ENCODE measurements at places on chromosomes 3 and 15.

GRCh38 chr3:7999384-7999783 lies 502.2 kb upstream of the LMCD1 start:
- DNase-seq = no peak

- DNase-seq = no peak
These were observed 101.5 kb downstream of the RBMS3 start for GRCh38 chr3:29382409-29382808.

- no peak for DNase-seq
These were observed 12.3 kb downstream of the MYO5C start for GRCh38 chr15:52283281-52283680.

- no peak for DNase-seq
These were observed 41.2 kb downstream of the KLF13 start for GRCh38 chr15:31367730-31368344.

- DNase-seq = no peak
These were observed 218.5 kb upstream of the CMC1 start for GRCh38 chr3:28022916-28023315.

DNA sequence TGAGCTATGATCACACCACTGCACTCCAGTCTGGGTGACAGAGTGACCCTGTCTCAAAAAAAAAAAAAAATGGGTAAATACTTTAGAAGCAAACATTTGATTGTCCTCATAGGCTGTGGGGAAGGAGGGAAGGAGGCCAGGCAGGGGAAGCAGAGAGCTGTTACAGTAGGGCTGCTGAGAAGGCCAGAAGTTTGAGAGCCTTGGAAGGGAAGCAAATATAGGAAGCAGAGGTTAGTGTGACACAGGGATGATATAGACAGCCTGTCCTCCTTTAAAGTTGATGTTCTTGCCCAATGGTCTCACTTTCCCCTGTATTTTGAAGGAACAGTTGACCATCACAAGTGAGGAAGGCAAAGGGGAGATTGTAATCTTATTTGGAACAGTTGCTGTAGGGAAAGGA lies 5.3 kb upstream of the ALPK3 start:
- DNase-seq = no peak

Measured in stimulated activated CD4-positive, alpha-beta T cell treated with anti-CD3 and anti-CD28 coated beads, Interleukin-4, amount 100 ng/mL, for 48 hours (primary cell).